SK-N-SH (cell line): ENCODE measurements at places on chromosomes 3 and 15. TPM values are rescaled to one million over a fixed set of nuclear protein-coding genes. Genes with fewer than 3 reads are reported as not detected.

DNA sequence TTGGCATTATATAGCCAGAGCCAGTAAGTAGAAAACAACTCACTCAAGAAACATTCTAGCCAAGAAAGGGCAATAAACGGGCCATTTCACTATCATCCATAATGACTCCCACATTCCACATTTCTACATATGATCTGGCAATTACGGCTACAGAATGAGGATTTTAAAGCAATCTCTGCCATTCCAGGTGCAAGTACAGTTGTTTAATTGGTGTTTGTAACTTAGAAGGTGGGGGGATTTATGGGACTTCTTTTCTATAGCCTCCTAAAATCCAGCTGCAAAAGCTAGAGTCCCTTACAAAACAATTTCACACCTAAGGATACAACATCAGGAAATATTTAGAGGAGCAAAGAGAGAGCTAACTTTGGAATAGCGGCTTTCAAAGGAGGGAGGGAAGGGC, 295.4 kb upstream of the RORA start:
- H3K36me3 ChIP-seq = no peaks in the 10 kb centered on the region
- no peak for DNase-seq
- H3K4me3 ChIP-seq = no peak overlapping the region
- no peaks in the 10 kb centered on the region for H3K4me1 ChIP-seq
- no peak overlapping the region for H3K27ac ChIP-seq

- no peak overlapping the region for H3K4me3 ChIP-seq
- H3K4me1 ChIP-seq = peaks cover 4% of the 10 kb centered on the region; the same call in 1 of the 2 replicates
- H3K36me3 ChIP-seq = no peaks in the 10 kb centered on the region
- no peaks in the 10 kb centered on the region for H3K27me3 ChIP-seq
- no peak overlapping the region for H3K27ac ChIP-seq
Observed at GRCh38 chr3:87856126-87856525, 202.7 kb downstream of the CGGBP1 start.

Gene SEMA3F
- 23.9 and 30.4 TPM in 2 replicates for polyA plus RNA-seq

Gene MKRN3
- polyA plus RNA-seq = 4.7 and 8.5 TPM in 2 replicates

- H3K36me3 ChIP-seq = no peaks in the 10 kb centered on the region
- no peak overlapping the region for H3K4me3 ChIP-seq
- H3K27ac ChIP-seq = no peak overlapping the region
- no peak for DNase-seq
Observed at GRCh38 chr3:79146024-79146423, 621.8 kb downstream of the ROBO1 start.

DNA sequence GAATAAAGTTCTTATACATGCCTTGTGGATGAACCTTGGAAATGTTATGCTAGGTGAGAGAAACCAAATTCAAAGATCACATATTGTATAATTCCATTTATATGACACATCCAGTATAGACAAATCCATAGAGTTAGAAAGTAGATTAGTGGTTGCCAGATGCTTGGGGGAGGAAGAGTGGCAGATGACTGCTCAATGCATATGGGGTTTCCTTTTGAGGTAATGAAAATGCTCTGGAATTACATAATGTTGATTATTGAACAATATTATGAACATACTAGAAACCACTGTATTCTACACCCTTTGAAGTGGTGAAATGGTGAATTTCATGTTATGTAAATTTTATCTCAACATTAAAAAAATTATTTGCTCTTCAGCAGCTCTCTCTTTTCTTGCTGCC, 100.8 kb downstream of the DHX36 start:
- H3K4me1 ChIP-seq = no peaks in the 10 kb centered on the region
- H3K4me3 ChIP-seq = no peak overlapping the region
- DNase-seq = no peak
- H3K27ac ChIP-seq = no peak overlapping the region
- H3K27me3 ChIP-seq = no peaks in the 10 kb centered on the region
- no peaks in the 10 kb centered on the region for H3K36me3 ChIP-seq

DNA sequence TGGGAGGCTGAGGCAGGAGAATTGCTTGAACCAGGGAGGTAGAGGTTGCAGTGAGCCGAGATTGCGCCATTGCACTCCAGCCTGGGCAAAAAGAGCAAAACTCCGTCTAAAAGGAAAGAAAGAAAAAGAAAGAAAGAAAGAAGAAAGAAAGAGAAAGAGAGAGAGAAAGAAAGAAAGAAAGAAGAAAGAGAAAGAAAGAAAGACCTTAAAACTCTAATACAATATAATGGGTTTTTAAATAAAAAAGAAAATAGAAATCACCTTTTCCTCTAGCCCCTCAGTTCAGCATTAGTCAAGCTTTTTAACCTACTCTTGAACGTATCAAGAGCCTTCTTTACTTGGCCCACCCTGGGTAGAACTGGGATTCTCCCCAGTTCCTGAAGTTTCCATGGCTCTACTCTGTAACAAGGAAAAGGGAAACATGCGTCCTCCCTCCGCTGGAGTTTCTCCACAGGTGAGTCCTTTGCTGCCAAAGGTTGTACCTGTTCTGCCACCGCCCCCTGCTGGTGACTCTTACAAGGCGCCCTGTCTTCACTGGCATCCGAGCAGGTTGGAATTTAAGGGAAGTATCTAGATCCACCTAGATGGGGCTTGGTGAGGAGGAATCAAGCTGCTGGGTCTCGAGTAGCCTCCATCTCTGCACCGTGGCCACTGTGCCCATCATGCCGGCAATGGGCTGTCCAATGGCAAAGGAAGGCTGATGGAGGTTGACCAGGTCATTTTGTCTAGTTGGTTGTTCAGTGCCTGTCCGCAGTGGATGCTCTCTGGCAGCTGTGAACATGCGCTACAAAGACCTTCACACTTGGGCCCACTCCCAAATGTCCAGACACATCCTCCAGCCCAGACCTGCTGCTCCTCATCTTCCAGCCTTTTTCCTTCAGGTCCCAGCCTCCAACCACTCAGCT, 20.6 kb upstream of the EPHB3 start:
- peaks cover 53% of the 10 kb centered on the region for H3K27me3 ChIP-seq
- DNase-seq = no peak
- H3K4me1 ChIP-seq = no peaks in the 10 kb centered on the region
- H3K36me3 ChIP-seq = no peaks in the 10 kb centered on the region

Gene CTXN2
- polyA plus RNA-seq = 0.02 and 0.05 TPM in 2 replicates

Gene SLC9C1
- polyA plus RNA-seq = not detected in 2 replicates

GRCh38 chr3:99119385-99119784, 217.9 kb upstream of the DCBLD2 start:
- no peak overlapping the region for H3K27ac ChIP-seq
- DNase-seq = no peak
- no peaks in the 10 kb centered on the region for H3K4me1 ChIP-seq
- H3K4me3 ChIP-seq = no peak overlapping the region
- H3K36me3 ChIP-seq = no peaks in the 10 kb centered on the region
- H3K27me3 ChIP-seq = no peaks in the 10 kb centered on the region

GRCh38 chr3:151382671-151383070, 1.9 kb downstream of the P2RY12 start:
- H3K27ac ChIP-seq = no peak overlapping the region
- H3K4me1 ChIP-seq = peaks cover 5% of the 10 kb centered on the region; the same call in 1 of the 2 replicates
- H3K27me3 ChIP-seq = no peaks in the 10 kb centered on the region; the same call in 1 of the 2 replicates
- H3K4me3 ChIP-seq = no peak overlapping the region
- H3K36me3 ChIP-seq = no peaks in the 10 kb centered on the region

GRCh38 chr15:77533578-77534430, 98.9 kb downstream of the LINGO1 start:
- DNase-seq = no peak
- H3K27ac ChIP-seq = no peak overlapping the region
- no peak overlapping the region for H3K4me3 ChIP-seq
- H3K36me3 ChIP-seq = no peaks in the 10 kb centered on the region
- no peaks in the 10 kb centered on the region for H3K4me1 ChIP-seq
- H3K27me3 ChIP-seq = no peaks in the 10 kb centered on the region

DNA sequence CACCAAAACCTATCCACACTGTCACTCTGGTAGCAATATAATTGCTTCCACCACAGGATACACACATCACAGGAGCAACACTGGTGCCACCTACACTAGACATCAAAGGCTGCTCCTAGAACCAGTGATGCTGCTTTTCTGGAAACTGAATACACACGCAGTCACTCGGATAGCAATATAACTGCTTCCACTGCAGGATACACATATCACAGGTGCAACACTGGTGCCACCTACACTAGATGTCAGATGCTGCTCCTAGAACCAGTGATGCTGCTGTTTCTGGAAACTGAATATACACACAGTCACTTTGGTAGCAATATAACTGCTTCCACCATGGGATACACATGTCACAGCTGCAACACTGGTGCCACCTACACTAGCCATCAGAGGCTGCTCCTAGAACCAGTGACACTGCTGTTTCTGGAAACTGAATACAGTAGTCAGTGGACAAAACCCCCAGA, 6.9 kb upstream of the TNFSF10 start:
- H3K36me3 ChIP-seq = no peaks in the 10 kb centered on the region
- H3K27ac ChIP-seq = no peak overlapping the region
- no peaks in the 10 kb centered on the region for H3K27me3 ChIP-seq
- no peaks in the 10 kb centered on the region for H3K4me1 ChIP-seq
- no peak overlapping the region for H3K4me3 ChIP-seq
